PC-3 (cell line): ENCODE measurements at places on chromosomes 16 and 17. TPM values are rescaled to one million over a fixed set of nuclear protein-coding genes. Genes with fewer than 3 reads are reported as not detected.

Gene LHX1
- total RNA-seq: not detected in 2 replicates

Gene YPEL2
- total RNA-seq: 0.47 and 1.1 TPM in 2 replicates

Gene HOXB5
- 0.40 and 0.95 TPM in 2 replicates for total RNA-seq

Gene PRSS33
- total RNA-seq: 0.11 TPM in 1 of 2 replicates, not detected in the other

Gene FBXO39
- not detected in 2 replicates for total RNA-seq

Gene RARA
- total RNA-seq: 19.6 and 23.8 TPM in 2 replicates

Gene MYH2
- total RNA-seq: not detected in 2 replicates

Gene CSH2
- not detected in 2 replicates for total RNA-seq

Gene SLC6A2
- not detected in 2 replicates for total RNA-seq

Gene ORC6
- 27.7 and 29.9 TPM in 2 replicates for total RNA-seq

Gene ABCA8
- 0.22 and 0.92 TPM in 2 replicates for total RNA-seq

Gene ALDH3A1
- 27.9 and 30.1 TPM in 2 replicates for total RNA-seq

Gene UMOD
- total RNA-seq: not detected in 2 replicates

Gene WFIKKN1
- total RNA-seq: 0.11 and 0.40 TPM in 2 replicates

Gene CDH5
- total RNA-seq: not detected in 2 replicates

Gene CDC6
- 48.9 and 58.3 TPM in 2 replicates for total RNA-seq

Gene SEZ6L2
- 23.7 and 25.3 TPM in 2 replicates for total RNA-seq

Gene MYH3
- 1.3 and 4.1 TPM in 2 replicates for total RNA-seq

Gene LGALS9B
- total RNA-seq: not detected in 2 replicates

Gene GINS2
- 24.8 and 28.7 TPM in 2 replicates for total RNA-seq

Gene TAC4
- not detected in 2 replicates for total RNA-seq
